ENCODE measurements at places on chromosomes 7 and 10.

DNA sequence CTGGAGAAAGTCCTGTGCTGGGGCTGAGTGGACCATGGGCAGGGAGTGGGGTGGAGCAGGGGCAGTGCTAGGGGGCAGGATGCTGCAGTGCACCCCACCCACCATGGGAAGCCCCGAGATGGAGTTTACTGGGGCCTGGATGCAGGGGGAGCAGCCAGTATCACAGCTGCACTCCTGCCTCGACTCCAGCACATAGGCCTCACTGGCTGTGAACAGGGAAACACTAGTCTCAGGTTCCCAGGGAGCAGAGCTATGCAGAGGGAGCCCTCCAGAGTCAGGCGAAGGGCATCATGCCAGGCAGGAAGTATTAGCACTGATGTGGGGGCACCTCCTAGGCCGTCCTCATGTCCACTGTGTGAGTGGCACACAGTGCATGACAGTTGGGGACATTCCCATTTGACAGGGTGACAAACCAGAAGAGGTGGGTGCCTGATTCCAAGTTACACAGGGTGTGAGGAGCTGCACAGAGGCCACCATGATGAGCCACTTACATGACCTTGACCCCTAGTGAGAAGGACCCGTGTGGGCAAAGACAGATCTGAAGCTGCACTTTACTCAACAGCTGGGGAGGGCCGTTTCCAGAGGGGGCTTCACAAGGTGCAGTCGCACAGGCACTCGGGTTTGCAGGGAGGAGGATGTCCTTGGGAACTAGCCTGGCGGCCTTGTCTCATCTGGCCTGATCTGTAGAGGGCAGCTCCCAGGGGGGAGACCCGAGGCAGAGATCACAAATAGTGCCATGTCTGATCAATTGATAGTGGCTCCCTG is 69.9 kb upstream of the LRRC4 start:
- DNase-seq, result no peak

DNA sequence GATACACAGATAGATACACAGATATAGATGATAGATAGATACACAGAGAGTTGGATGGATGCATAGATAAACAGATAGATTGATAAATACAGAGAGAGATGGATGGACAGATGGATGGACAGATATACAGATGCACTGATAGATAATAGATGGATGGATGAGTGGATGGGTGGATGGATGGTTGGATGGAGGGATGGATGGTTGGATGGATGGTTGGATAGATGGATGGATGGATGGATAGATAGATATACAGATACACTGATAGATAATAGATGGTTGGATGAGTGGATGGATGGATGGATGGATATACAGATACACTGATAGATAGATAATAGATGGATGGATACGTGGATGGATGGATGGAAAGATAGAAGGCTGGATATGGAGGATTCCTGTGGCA is 290.0 kb upstream of the SHH start:
- DNase-seq, result no peak

DNA sequence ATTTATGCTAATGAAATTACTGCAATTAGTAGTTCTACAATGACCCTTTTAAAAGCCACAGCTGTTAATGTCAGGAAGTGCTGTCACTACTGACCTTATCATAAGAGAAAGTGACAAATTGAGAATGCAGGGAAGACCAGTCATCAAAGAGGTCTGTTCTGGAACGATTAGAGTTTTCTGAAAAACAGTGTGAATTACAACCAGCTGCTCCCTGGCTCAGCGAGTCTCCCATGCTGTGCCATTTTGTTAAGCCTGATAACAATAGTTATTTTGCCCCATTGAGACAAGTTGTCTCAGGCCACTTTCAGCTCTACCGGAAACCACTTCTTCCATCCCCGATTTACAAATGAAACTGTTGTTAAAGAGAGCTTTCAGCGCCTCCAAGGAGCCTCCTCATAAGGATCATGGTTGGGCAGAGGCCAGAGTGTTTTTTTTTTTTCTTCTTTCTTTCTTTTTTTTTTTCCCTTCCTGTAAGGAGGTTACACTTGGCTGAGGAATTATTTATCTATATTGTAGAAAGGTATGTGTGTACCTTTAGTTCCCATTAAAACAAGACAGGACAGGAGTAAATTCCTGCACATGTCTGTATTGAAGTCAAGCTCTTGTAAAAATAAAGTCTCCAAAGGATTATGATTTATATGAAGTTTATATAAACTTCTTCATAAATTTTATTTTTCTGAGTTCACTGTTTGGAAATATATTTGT is 173.6 kb downstream of the CDCA7L start:
- DNase-seq, result no peak

- DNase-seq, result no peak
Observed at GRCh38 chr7:117110480-117111315, 157.4 kb downstream of the ST7 start.

DNA sequence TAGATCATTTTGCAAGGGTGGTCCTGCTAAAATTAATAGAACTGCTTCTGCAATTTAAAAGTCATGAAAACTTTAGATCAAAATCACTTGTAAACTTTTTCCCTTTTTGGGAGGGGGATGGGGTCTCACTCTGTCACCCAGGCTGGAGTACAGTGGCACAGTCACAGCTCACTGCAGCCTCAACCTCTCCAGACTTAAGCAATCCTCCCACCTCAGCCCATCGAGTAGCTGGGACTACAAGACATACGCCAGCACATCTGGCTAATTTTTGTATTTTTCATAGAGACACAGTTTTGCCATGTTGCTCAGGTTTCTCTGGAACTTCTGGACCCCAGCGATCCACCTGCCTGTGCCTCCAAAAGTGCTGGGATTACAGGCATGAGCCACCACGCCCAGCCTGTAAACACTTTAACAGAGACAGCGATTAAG is 79.7 kb downstream of the LRRC17 start:
- DNase-seq, result no peak

DNA sequence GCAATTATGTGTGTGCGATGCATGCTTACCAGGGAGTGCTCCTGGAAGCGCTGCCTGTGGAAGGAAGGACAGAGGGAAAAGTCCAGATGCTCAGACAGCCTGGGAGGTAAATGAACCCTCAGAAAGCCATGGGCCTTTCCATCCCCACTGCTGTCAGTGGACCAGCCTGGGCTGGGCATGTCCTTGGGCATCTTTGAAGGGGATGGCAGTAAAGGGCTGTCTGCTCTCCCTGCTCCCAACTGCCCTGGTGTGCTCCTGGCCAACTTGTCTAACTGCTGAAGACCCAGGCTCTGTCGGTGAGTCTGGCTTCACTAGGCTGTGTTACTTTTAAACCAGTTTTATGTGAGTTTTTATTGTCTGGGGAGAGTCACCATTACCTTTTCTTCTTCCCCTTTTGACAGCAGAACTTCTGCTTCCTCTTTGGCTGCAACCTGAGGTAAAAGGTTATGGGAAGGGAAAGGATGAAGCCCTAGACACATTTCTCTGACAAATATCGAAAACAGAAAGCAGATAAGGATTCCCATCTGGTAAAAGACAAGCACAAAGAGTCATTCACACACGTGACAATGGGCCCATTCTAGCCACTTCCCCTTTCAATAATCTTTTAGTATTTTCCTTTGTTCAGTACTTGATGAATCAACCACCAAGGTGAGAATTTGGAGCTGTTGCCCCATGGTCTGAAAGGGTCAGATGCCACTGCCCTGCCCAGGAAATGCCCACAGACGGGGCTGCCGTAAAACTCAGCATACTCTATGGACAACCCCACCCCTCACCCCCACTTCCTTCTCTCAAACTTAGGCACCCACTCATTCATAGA is 27.6 kb upstream of the PIK3AP1 start:
- DNase-seq, result no peak

DNA sequence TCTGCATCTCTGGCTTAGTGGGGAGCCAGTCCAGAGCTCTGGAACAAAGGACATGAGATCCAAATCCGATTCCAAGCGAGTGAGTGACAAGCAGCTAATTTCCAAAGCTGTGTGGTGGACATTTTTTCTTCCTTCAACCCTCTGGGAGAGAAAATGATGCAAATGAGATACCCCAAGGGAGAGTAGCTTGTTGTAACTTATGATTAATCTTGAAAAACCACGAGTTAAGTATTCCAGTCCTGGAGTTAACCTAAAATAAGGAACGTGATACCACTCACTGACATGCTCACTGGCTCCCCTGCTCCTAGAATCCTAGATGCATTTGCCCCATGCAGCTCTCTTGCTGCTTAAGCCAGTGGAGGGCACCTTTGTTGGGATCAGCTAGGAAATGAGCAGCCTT is 116.0 kb upstream of the HABP2 start:
- DNase-seq, result no peak

DNA sequence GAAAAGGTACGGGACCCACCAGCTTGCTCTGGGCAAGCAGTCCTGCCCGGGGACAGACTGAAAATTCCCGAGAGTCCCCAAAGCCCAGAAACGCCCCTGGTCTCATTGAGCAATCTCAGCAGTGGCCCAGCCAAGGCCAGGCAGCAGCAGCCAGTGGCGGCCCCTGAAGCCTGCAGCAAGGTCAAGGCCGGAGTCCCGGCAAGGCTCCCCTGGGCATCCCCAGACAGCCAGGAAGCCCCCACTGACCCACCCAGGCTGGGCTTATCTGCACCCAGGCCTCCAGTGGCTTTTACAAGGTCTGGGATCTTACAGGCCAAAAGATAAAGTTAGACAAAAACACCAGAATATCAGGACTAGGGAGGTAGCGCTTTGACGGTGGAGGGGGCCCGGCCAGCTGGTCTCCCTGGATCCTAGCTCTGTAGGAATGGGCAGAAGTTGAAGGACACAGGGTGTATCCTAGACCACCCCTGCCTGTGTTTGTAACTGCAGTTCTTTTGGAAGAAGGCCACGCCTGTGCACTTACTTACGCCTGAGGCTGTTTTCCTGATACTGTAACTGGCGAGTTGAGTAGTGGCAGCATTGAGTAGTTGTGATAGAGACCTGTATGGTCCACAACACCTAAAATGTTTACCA is 130.5 kb upstream of the NPS start:
- DNase-seq, result no peak

GRCh38 chr10:27153845-27154193 is 365 bp downstream of the YME1L1 start:
- no peak for DNase-seq

GRCh38 chr10:61159253-61159652 is 215.3 kb upstream of the RHOBTB1 start:
- DNase-seq, result no peak

GRCh38 chr7:44193011-44193802 is 4.0 kb upstream of the GCK start:
- DNase-seq, result no peak

GRCh38 chr7:129047761-129048160 is 7.2 kb downstream of the TNPO3 start:
- DNase-seq, result no peak

DNA sequence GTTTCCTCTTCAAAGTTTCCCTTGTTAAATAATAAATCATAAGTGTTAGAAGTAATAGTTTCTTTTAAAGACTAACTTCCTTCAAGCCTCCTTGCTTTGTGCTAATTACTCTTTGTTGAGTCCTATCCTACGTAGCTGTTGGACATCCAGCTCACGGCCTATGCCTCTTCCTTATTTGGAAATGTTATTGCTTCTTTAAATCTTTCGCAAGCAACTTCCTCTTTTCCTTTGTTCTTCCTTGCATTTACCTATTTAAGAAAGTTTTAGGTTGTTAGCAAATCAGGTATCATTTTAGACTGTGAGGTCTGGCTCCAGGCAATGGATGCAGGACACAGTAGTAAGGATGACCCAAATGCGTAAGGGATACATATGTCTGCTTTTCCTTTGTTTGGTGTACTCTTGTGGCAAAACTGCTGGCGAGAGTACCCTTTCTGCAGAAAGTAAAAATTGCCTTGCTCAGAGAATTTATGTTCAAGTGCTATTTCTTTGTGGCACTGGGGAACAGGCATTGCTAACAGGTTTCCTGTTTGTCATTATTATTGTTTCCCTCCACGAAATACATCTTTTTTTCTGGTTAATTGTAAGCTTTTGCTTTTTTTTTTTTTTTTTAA is 110.5 kb downstream of the DYNC2I1 start:
- no peak for DNase-seq

- DNase-seq, result no peak
Observed at GRCh38 chr7:79317728-79318127, 135.7 kb downstream of the MAGI2 start.

DNA sequence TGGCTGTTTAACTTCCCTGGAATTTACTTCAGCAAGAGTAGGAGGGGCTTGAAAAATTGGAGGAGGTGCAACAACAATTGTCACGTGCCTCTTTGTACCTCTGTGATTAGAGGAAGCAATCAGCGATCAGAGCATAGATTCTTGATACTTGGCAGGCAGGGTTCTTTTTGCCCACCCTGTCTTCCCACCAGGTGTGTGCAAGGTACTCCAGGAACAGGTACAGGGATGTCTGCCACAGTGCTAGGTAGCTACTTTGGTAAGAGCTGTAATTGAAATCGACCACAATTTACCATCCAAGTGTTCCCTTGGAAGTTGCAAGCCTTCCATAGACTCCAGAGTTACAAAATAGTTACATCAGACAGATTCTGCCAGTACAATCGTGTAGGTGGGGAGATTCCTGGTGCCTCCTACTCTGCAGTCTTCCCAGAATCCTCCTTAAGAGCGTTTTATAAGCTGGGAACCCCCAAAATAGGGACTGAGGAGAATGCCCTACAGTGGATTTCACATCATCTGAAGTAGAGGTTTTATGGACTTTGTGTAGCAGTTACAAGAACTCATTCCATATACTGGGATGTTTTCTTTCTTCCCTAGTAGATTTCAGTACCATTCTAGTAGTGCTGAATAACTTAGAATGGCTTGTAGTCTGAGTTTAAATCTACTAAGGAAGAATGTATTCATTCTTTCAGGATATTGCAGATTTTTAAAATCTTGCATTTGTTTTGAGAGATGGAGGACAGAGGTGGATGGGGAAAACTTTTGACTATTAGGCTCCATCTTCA is 101.9 kb downstream of the EXOC4 start:
- no peak for DNase-seq

DNA sequence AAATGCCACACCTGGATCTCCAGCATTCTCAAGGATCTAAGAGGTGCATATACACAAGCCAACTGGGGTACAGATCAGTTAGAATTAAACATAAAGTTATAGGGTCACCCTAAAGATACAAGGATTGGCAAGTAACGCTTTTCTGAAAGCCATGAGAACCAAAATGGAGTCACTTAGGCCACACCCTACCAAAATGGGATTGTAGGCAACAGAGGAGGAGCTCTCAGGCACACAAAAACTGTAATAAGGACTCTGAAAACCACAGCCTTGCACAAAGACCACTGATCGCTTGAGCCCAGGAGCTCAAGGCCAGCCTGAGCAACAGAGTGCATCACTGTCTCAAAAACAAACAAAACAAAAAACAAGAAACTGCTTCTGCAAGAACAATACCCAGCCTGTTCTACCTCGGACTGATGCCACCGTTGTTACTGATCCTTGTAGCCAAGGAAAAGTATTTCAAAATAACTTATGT is 35.5 kb downstream of the SVOPL start:
- DNase-seq, result no peak

- no peak for DNase-seq
Observed at GRCh38 chr10:13113544-13113943, 13.6 kb downstream of the OPTN start.

DNA sequence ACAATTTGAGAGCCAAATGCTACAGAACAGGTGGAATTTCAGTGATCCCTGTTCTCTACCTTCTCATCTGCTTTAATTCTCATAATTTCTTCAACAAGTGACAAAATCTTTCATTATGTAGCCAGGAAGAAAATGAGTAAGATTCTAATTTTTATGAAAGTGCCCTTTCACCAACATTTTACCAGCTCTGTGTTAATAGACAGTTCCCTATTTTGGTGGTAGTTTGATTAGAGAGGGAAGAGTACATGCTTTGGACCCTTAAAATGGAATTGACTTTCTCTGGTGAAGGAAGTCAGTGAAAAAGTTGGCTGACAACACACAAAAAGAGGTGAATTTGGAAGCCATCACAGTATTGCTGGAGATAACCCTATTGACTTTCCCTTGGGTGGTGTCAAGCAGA is 61.7 kb downstream of the CACNB2 start:
- DNase-seq, result no peak

- DNase-seq, result no peak
Observed at GRCh38 chr7:91517201-91517785, 253.1 kb downstream of the FZD1 start.

Measured in T-helper 1 cell (primary cell).